HT-29 (cell line): ENCODE measurements at places on chromosomes 2 and 18. TPM values are rescaled to one million over a fixed set of nuclear protein-coding genes. Genes with fewer than 3 reads are reported as not detected.

- no peak for DNase-seq
These were observed 135.4 kb downstream of the ABCA12 start for GRCh38 chr2:215003001-215003400.

- DNase-seq = no peak
These were observed 284.1 kb downstream of the DSEL start for GRCh38 chr18:67232406-67232805.

GRCh38 chr2:224882291-224883171, 159.7 kb downstream of the DOCK10 start:
- no peak for DNase-seq

The ACTG2 gene
- not detected in 2 replicates for total RNA-seq

The CYP27C1 gene
- total RNA-seq = not detected in 2 replicates
